ENCODE measurements at places on chromosomes 6 and 20.

- no peak for DNase-seq
Measured at GRCh38 chr6:5287205-5287965, 26.1 kb downstream of the FARS2 start.

DNA sequence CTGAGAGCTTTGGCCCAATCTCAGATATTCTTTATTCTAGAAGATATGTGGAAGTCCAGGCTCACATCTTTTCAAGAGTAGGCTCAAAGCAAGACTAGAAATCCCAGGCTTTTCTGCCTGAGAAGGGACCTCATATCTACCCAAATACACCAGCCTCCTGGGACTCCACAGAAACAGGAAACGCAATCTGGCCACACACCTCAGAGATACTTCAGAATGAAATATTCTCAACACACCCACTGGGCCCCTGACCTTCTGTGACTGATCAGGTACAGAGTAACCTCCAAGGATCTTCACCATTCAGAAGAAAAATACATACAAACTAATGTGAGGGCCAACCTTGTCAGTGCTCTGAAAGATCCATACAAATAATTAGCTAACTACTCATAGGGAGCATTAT, 183.2 kb downstream of the HIVEP2 start:
- DNase-seq = no peak

DNA sequence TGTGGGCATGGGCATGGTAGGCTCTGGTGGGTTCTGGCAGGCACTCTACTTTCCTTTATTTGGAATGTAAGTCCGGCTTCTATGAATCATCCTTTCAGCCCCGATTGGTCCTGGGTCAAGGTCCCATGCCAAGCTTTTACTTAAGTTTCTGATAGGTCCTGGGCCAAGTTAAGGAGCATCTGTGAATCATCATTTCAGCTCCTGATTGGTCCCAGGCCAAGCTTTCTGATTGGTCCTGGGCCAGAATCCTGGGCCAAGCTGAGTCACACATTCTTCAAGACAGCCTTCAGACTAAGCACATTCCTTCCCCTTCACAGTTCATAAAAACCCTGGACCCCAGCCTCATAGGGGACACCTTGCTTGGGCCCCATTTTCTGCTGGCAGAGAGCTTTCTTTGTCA, 231.0 kb upstream of the EYS start:
- DNase-seq = no peak

DNA sequence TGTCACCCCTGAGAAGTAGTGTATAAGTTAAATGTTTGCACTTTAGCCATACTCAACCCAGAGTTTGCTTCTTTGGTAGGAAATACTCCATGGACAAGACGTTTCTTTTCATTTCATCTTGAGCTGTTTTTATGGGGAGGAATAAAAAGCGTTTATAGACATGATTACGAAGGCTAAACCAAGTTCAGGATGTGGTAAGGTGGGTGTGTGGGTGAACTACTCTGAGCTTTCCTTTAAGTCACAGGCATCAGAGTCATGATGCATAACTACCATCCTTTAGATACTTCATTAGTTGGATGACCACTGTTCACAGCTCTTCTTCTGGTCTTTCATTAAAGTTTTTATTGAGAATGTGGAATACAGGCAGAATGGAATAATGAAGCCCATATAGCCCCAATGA, 48.9 kb downstream of the EBF4 start:
- DNase-seq = no peak

DNA sequence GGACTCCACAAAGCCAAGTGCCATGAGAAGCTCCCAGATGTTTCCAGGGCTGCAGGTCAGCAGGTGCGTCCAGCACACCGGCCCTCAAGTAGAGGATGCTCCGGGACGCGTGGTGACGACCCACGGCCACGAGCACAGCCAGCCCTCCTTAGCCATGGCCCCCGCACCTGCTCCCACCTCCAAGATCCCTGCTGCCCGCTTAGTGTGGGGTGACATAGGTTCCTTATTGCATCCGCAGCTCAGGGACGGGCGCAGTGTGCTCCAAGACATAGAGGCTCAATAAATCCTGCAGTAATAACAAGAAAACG, 138.1 kb upstream of the RPS6KA2 start:
- no peak for DNase-seq

DNA sequence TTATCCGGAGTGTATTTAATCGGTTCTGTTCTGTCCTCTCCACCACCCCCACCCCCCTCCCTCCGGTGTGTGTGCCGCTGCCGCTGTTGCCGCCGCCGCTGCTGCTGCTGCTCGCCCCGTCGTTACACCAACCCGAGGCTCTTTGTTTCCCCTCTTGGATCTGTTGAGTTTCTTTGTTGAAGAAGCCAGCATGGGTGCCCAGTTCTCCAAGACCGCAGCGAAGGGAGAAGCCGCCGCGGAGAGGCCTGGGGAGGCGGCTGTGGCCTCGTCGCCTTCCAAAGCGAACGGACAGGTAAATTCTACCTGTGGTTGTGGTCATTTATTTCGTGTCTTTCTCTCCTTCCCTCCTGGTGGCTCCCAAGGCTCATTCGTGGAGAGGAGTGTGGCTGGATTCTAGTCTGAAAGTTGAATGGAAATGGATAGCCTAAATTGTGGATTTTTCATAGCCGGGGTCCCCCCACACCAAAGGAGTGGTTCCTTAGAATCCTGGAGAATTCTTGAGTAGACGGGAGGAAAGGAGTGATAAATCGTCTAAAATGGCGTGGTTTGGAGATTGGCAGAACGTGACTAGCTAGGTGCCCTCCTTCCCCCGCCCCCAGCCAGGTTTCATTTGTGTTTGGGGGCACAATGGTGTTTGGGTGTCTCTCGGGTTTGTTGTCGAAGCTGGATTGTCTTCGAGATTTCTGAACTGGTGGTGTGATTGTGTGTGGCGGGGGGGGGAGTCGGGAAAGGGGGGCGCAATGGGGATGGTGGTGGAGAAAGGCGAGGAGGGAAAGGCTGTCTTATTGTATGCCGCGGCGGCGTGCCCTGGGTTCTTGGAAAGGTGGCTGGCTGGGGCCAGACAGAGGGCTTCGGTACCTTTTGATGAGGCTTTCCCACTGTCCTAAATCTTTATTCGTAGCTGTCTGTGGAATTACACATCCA, 673 bp downstream of the MARCKS start:
- DNase-seq = no peak

GRCh38 chr6:19692506-19693298, 144.5 kb upstream of the ID4 start:
- DNase-seq = no peak

DNA sequence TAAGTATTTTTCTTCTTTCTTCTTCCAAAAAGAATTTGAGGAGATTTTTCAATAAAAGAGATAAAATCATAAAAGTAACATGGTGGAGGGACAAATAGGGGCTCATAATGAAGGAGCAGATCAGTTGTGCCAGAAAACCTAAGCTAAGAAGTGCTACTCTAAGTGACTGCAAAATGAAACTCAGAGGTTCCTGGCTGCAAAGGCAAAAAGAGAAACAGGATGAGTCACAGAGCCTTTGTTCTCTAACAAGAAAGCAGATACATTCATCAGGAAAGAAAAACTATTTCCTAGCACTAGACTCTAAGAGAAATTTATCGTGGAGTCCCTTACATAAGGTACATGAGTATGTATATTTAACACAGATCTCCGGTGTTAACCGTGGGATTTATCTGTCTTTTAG, 49.8 kb downstream of the TSHZ2 start:
- DNase-seq = no peak

DNA sequence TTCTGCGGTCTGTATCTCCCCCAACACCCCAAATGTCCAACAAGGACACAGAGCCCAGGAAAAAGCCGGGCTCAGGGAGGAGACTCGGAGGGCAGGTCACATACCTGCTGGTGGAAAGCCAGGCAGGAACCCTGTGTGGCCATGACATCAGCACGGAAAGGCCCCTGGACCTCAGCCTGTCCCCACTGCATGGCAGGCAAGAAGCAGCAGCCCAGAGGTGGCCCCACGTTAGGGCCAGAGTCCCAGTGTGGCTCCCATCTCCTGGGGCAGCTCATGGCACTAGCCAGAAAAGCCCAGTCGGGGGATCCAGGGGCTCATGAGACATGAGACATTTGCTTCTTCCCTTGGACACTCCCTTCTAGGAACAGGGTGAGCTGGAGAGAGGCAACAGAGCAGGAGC, 258.7 kb downstream of the DLL1 start:
- DNase-seq = no peak

GRCh38 chr20:54475334-54476168, at the start of gene DOK5:
Gene DOK5, plus strand, starts transcription at chr20:54475593. Its CDS starts 354 bp downstream, at chr20:54475947.
- no peak for DNase-seq

DNA sequence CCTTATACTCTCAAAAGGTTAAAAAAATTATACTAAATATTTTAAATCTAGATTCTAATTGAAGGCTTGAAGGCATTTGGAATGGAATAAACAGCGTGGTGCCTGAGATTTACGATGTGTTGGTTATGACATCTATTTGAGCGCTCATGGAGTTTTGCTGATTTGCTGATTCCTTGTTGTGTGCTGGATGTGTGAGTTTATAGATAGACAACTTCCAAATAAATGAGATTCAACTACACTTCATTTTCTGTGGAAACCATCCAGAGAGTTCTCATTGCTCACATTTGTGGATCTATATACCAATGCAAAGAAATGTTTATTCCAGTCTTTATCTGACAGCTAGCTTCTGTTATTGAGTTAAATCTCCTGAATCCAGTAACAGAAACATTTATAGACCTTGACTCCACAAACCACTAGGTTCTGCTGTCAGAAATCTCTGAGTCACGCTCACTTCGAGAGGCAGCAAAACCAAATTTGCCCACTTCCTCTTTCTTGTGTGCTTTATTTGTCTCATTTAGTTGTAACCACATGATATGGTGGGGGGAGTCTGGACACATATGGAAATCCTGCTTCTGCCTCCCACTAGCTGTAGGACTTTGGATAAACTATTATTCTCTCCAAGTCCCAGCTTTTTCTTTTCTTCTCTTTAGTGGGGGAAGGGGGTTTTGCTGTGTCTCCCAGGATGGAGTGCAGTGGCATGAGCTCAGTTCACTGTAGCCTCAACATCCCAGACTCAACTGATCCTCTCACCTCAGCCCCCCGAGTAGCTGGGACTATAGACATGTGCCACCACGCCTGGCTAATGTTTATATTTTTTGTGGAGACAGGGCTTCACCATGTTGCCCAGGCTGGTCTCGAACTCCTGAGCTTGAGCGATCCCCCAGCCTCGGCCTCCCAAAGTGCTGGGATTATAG, 54.5 kb downstream of the IPCEF1 start:
- DNase-seq = no peak

- no peak for DNase-seq
Measured at GRCh38 chr20:49572857-49573256, 4.9 kb upstream of the PTGIS start.

DNA sequence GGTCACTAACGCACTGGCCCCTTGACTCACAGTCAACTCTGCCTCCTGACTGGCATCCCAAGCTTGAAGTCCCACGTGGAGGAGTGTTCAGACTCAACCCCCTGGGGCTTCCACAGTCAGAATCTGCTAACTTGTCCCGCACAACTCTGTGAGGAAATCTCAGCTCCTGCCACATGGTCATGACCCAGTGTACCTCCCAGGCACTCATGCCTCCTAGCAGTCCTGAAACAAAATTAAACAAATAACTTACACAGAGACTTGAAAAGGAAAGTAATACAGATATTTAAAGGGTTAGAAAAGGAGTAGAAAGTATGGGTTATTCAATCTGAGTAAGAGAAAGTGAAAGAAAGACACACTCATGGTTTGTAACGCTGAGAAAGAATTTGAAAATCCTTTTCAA, 134.9 kb downstream of the GMDS start:
- DNase-seq = no peak

GRCh38 chr6:41440958-41441357, 105.2 kb upstream of the FOXP4 start:
- no peak for DNase-seq

DNA sequence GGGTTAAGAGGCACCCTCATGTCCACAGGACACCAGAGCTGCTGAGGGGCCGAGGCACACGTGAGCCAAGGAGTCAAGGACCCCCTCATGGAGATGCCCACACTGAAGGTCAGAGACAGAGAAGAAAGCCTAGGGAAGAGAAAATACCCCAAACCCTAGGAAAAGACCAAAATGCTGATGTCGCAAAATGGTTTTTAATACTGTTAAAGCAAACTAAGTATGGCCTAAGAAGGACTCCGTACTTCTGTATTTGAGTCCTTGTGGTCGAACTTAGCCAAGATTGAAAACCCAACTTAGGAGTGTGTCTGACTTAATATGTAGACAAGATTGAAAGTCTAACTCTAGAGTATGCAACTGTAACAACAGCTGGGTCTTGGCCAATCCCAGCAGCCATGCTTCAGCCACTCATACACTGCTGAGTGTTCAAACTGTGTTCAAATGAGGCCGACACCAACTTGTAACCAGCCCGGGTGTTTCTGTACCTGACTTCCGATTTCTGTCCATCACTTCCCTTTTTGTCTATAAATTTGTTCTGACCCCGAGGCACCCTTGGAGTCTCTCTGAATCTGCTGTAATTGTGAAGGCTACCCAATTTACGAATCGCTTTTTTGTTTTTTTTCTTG, 92.6 kb upstream of the AGPAT4 start:
- no peak for DNase-seq

DNA sequence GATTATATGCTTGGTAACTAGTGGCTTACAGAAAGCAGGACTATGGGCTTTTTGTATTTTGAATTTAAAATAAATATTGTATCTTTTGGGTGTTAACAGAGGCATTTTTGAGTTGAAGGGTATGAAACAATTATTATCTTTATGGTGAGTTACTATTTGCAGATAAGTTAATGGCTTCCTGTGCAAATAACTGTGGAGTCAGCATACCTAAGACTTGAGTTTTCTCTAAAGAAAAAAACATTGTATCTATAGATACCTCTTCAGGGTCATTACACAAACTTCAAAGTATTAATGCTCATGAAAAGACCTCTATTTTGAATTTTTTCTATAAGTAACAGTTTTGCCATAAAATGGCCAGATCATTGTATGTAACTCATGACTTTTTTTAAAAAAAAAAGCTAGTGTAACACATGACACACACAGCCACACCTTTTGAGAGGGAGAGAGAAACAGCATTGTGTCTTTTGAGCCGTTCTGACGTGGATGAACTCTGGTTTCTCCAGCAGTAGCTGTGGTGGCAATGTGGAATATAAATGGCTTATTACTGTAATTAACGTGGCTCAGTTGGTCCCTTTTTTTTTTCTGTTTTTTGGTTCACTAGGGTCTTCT, 36.3 kb downstream of the PLEKHG1 start:
- DNase-seq = no peak

- DNase-seq = no peak
Measured at GRCh38 chr20:60483371-60483770, 525.1 kb downstream of the CDH26 start.

- no peak for DNase-seq
Measured at GRCh38 chr6:105256619-105257018, 76.8 kb upstream of the POPDC3 start.

- no peak for DNase-seq
Measured at GRCh38 chr6:113292646-113293422, 564.3 kb upstream of the MARCKS start.

GRCh38 chr6:125587666-125588632, 161.5 kb upstream of the HEY2 start:
- DNase-seq = no peak

GRCh38 chr20:12014276-12014675, 96.6 kb downstream of the BTBD3 start:
- DNase-seq = no peak

GRCh38 chr6:82251942-82252341, 4.4 kb upstream of the IBTK start:
- DNase-seq = no peak

Data from stimulated activated CD4-positive, alpha-beta T cell treated with anti-CD3 and anti-CD28 coated beads, Interleukin-15, amount 100 ng/mL, for 1 hour (primary cell).